Smooth muscle cell of bladder (primary cell): ENCODE measurements at places on chromosomes 2 and 18. TPM values are rescaled to one million over a fixed set of nuclear protein-coding genes. Genes with fewer than 3 reads are reported as not detected.

The EVA1A gene
- 13.2 and 13.4 TPM in 2 replicates for total RNA-seq

The ARHGAP28 gene
- 1.5 and 10.5 TPM in 2 replicates for total RNA-seq

The FSHR gene
- total RNA-seq: not detected in 2 replicates

The PECR gene
- total RNA-seq: 14.6 and 16.6 TPM in 2 replicates

The SLC14A1 gene
- 27.6 and 39.7 TPM in 2 replicates for total RNA-seq

The DUSP19 gene
- 3.4 and 3.8 TPM in 2 replicates for total RNA-seq

The EPB41L3 gene
- 10.1 and 30.4 TPM in 2 replicates for total RNA-seq

The EFHD1 gene
- total RNA-seq: not detected in 2 replicates

The LBX2 gene
- 1.3 and 2.9 TPM in 2 replicates for total RNA-seq
